Foreskin keratinocyte (primary cell): ENCODE measurements at places on chromosomes 11 and 22.

DNA sequence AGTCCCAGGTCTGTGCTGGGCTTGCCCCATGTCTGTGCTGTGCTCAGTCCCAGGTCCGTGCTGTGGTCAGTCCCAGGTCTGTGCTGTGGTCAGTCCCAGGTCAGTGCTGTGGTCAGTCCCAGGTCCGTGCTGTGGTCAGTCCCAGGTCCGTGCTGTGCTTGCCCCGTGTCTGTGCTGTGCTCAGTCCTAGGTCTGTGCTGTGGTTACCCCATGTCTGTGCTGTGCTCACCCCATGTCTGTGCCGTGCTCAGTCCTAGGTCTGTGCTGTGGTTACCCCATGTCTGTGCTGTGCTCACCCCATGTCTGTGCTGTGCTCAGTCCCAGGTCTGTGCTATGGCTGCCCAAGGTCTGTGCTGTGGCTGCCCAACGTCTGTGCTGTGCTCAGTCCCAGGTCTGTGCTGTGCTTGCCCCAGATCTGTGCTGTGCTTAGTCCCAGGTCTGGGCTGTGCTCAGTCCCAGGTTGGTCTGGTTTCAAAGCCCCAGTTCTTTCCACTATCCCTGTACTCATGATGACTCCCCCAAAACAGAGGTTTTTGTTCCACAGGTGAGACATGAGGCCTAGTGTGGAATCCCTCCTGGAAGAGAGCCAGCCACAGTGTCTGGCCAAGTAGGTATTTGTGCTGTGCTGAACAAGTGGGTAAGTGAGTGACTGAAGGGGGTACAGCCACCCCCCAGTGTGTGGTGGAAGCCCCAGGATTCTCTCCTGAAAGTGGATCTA is 34.8 kb downstream of the IRAG1 start:
- no peak for DNase-seq

GRCh38 chr11:64746486-64746885 is 2.5 kb upstream of the RASGRP2 start:
- no peak for DNase-seq

- no peak for DNase-seq
These were observed 375 bp downstream of the BSCL2 start for GRCh38 chr11:62706850-62707247.

DNA sequence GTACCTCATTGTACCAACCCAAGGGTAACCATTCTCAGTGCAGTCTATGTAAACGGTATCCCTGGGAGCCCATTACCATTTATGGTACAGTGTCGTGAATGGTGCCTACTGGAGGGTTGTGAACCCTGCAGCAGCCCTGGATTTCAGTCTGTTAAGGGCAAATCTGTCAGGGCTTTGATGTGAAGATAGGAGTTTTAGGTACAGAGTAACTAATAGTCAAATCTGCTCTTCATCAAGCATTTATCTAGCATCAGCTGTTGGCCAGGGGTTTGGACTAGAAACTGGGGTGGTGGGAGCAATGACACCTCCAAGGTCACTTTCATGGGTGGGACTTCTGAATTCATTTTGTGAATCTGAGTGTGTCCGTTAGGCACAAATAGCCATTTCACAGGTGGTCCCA is 50.6 kb upstream of the RFPL3 start:
- DNase-seq: no peak

- DNase-seq: no peak
These were observed 115.9 kb upstream of the GRK3 start for GRCh38 chr22:25448435-25449051.

DNA sequence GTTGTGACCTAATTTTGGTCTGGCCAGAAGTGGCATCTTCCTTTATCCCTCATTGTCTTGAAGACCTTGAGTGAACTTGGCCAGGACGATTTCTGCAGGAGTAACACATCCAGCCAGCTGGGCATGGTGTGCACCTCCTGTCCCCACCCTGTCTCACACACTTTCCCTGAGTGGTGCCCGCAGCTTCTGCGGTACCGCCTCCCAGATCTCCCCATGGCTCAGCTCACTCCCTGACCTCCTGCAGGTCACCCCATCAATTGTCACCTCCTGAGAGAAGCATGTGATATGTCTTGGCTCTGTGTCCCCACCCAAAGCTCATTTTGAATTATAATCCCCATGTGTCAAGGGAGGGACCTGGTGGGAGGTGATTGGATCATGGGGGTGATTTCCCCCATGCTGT is 50.2 kb upstream of the TP53I11 start:
- no peak for DNase-seq

GRCh38 chr11:96075532-96075959 is 151.6 kb upstream of the MTMR2 start:
- no peak for DNase-seq

DNA sequence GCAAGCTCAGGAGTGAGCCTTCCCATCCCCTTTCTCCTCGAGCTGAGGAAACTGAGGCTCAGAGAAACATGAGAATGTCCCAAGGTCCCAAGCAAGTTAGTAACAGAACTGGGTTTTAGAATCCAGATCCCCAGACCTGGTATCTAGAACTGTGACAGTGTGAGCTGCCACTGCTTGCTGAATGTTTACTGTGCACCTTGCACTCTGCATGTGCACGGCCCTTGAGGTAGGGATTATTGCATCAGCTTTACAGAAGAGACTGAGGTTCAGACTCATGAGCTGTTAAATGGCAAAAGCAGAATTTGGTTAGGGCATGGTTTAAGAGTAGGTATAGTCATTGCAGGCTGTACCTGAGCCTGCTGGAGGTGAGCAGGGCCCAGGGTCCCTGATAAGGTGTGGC is 3.8 kb upstream of the MPPED1 start:
- DNase-seq: no peak

GRCh38 chr11:66886671-66887221 is 29.9 kb downstream of the LRFN4 start:
- DNase-seq: no peak

- DNase-seq: no peak
These were observed 110.6 kb downstream of the ETS1 start for GRCh38 chr11:128476729-128477128.

GRCh38 chr22:24459911-24460310 is 32.5 kb downstream of the ADORA2A start:
- no peak for DNase-seq

- peak; percentile 10 for DNase-seq
These were observed 12.7 kb upstream of the TMEM218 start for GRCh38 chr11:125123947-125124617.

DNA sequence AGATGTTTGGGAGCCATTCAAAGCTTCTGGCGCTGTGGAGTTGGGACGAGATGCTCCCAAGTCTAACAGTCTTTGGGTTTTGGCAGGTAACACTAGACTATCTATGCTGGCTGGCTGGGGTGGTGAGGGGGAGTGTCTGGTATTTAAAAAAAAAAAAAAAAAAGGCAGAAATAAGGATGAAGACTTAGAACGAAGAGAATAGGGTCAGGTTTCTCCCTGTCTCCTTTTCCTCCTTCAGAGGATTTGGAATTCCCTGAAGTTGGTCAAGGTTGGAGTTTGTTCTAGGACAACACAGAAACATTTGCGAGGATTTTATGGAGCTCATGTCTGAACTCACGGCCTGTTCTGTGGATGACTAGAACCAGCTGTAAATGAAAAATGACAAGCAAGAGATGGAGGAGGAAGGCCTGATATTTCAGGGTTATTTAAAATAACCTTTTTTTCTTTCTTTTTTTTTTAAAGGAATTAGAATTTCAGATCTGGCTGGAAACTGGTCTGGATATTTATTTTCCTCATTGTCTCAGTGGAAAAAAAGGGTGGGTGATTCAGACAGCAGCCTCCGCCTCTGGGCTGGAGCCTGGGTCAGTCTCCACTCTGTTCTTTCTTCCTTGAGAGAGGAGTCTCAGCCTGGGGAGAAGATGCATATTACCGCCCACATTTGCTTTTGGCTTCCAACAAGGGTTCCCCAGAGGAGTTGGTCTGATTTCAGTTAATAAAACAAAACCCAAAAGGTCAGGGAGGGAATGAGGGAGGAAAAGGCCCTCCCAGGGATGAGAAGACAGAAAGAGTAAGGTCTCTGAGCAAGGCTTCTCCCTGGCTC is 80.1 kb downstream of the USP35 start:
- no peak for DNase-seq

DNA sequence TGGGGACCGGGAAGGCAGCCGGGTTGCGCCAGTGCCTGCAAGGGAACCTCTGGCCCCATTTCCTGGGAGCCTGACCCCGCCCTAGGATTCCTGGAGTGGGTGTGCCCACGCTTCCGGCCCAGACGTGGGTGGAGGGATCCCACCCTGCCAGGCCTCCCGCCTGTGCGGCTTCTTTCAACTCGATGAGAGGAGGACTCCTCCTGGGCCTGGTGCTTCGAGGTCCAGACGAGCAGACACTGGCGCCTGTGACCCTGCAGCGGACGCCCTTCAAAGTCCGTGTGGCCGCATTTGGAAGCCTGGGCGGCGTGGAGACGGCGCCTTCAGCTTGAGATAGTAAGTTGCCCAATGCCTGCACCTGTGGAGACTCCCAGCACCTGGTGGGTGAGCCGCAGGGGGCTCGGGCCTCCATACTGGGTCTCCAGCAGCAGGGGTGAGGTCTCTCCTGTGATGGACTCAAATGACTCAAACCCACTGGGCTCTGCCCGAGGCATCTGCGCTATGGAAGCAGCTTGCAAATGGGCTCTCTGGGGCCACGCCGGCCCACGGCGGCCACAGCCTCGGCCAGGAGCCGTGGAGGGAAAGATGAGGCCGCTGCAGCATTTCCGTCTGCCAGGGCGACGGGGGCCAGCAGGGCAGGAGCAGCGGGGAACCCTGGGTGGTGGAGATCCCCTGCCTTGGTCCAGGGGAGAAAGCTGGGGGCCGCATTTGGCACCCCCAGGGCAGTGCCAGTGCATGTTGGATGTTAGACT is 64.3 kb upstream of the PPARA start:
- no peak for DNase-seq
